Urinary bladder (tissue), 4 donors: ENCODE measurements at places on chromosomes 12 and 14. TPM values are rescaled to one million over a fixed set of nuclear protein-coding genes. Genes with fewer than 3 reads are reported as not detected.

RDH16 gene
- 0.32 TPM for polyA plus RNA-seq

ADAM21 gene
- polyA plus RNA-seq, result 0.08 TPM

DNA sequence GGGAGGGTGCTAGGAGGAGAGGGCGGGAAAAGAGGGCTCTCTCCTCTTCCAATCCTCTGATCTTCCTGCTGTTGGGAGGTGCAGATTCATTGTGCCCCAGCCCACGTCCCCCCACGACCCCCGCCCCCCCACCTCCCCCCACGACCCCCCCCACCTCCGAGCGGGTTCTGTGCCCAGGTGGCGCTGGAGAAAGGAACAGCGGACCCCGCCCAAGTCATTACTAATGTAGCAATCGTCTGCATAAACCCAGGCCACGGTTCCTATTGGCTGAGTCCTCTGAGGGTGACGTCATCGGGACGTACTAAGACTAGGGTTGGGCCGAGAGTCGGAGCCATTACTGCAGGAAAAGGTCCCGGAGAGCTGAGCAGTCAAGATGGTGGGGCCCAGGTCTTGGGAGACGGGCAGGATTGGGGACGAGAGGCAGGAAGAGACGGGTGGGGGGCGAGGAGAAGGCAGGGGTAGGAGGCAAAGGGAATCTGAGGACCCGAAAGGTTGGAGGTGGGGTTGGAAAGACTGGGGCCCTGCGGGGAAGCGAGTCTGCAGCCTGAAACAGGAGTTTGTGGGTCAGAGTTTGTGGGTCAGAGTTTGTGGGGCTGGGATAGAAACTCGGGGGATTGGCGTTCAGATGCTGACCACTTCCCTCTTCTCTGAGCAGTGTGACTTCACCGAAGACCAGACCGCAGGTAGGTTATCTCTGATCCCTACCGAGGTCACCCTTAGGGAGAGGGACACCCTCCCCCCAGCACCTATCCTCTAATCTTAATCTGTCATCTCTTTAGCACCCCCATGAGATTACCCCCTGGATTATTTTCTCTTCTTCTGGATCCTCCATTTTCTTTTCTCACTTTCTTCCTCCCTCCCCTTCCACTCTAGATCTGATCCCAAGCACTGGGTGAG lies at the start of gene MYL6:
TSS of gene MYL6 (plus strand) at position 331 of the 897 bp plus-strand sequence. CDS start at position 374, 43 bp downstream.
- DNase-seq, result peak; percentile 98

GRCh38 chr12:79402606-79403005 lies 288.2 kb downstream of the PAWR start:
- DNase-seq, result no peak

INSM2 gene
- polyA plus RNA-seq, result not detected

DNA sequence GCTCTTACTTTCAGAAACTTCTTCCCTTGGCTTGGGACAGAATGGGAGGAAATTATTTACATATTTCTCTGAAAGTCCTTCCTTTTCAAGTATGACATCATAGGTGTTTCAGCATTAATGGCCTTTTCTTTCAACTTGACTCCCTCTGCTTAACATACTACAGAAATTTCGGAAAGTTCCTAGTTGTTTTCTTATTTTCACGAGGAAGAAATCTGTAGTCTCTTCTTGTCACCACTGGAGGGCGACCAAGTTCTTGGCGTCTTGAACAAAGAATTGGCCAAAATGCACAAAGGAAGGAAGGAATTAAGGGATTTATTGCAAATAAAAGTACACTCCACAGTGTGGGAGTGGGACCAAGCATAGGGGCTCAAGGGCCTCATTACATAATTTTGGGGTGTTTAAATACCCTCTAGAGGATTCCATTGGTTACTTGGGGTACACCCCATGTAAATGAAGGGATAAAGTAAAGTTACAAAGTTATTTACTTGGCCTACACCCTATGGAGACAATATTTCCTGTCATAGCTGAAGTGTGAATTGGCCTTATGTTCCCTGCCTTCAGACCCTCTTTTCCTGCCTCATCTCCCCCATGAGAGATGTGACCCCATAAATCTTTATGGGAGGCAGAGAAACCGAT lies 70.4 kb downstream of the RPL10L start:
- no peak for DNase-seq

DNA sequence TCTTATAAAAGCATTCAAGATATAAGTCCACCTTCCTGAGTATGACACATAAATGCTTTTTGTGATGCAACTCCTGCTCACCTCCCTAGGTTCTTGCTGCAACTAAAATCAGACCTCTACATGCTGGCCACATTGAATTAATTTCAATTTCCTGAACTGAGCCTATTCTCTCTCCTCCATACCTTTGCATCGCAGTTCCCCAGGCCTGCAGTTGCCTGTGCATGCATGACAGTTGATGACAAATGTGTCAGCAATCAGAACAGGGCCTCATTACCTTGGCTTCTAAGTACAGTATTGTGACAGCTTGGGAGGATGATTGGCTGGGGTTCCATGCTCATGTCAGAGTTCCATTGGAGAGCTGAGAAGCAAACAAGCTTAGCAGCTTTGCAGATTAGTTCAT lies 3.9 kb upstream of the TM7SF3 start:
- no peak for DNase-seq

DNA sequence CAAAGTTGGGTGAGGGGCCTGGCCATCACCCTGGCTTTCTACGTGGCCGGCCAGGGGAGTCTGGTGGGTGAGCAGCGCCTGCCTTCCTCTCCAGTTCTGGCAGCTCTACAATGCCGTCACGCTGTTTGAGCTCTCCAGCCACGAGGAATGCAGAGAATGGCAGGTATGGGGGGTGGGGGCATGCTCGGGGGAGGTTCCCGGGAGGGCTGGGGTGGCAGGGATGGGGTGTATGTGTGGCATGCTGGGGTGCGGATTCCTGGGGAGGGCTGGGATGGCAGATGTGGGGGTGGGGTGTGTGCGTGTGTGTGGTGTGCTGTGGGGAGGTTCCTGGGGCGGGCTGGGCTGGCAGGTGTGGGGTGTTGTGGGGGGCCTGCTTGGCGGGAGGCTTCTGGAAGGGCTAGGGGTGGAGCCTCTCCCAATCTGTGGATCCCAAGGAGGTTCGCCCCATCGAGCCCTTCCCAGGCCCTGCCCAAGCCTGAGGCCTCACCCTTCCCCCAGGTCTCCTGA lies 18.5 kb downstream of the RHOF start:
- DNase-seq, result no peak

DNA sequence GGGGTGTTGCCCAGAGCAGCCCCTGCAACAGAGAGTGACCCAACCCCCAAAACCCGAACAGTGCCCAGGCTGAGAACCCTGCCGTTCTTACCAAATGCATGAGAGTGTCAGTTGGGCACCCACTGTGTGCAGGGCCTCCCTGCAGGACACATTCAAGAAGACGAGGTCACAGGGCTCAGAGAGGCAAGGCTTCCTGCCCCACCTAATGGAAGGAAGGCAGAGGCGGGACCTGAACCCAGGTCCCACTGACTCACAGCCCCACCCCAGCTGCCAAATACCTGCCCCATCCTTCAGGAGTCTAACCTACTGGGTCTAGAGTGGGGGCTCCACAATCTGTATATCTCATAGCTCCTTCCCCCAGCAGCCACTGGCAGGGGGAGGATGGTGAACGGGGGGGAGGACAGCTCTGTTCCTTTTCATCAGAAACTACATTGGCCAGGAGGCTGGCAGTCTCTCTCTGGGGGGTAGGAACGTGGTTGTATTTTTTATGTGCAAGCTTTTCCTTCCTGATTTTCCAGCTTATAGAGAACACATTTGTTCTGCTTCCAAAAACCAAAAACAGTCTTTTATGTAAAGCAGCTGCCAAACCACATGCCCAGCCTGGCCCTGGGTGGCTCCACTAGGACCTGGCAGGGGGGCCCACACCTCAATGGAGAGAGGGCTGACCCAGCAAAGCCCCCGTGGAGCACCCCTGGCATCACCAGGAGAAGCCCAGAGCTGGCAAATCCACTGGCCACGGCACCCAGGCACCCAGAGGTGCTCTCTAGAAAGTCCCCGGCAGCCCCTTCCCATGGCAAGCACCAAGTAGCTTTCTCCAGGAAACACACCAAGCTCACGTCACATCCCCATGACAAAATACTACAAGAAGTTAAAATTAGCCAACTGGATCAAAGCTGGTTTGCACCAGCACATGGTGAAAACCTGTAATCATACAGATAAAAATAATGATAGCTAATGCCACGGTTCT lies 17.0 kb downstream of the NCOR2 start:
- no peak for DNase-seq

GRCh38 chr14:74655599-74656395 lies 43.8 kb upstream of the LTBP2 start:
- DNase-seq, result no peak

GRCh38 chr14:63248211-63248610 lies 44.0 kb downstream of the RHOJ start:
- DNase-seq, result no peak

CIROP gene
- not detected for polyA plus RNA-seq

DNA sequence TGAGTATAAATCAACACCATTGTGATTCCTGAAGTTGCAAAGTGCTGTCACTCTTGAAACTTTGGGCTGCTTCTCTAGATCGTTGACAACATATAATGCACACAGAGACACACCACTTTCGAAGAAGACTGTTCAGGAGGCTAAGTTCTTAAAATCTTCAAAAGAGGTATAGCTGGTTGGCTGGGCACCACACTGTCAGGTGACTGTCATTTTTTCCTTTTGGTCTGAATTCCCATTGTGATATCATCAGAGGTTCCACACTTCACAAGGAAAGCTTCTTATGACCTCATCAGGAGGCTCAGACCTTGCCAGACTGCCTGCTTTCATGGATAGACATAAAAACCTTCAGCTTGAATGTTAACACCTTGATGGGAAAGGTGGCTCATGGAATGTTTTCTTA lies at the start of the genes CAPZA3 and PLCZ1:
TSS of gene CAPZA3 (plus strand) at position 301 of the 400 bp plus-strand sequence. CDS start 150 bp downstream, outside the sequence.
TSS of gene PLCZ1 (minus strand) at position 194 of the 400 bp plus-strand sequence. CDS start 641 bp downstream, outside the sequence.
- no peak for DNase-seq

DNA sequence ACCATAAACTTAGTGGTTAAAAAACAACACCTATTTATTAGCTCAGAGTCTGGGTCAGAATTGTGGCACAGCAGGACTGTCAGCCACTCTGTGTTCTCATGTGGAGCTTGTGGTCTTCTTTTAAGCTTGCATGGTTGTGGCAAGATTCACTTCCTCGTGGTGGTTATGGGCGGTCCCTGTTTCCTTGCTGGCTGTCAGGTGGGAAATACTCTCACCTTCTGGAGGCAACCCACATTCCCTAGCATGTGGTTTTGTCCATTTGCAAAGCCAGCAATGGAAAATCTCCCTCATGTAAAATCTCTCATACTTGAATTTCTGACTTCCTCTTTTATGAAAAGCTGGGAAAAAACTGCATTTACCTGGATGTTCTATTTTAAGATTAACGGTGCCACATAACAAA lies 229.8 kb downstream of the ALX1 start:
- DNase-seq, result no peak

RPL10L gene
- not detected for polyA plus RNA-seq

- no peak for DNase-seq
These were observed 183.7 kb upstream of the NTF3 start for GRCh38 chr12:5248230-5248629.

DNA sequence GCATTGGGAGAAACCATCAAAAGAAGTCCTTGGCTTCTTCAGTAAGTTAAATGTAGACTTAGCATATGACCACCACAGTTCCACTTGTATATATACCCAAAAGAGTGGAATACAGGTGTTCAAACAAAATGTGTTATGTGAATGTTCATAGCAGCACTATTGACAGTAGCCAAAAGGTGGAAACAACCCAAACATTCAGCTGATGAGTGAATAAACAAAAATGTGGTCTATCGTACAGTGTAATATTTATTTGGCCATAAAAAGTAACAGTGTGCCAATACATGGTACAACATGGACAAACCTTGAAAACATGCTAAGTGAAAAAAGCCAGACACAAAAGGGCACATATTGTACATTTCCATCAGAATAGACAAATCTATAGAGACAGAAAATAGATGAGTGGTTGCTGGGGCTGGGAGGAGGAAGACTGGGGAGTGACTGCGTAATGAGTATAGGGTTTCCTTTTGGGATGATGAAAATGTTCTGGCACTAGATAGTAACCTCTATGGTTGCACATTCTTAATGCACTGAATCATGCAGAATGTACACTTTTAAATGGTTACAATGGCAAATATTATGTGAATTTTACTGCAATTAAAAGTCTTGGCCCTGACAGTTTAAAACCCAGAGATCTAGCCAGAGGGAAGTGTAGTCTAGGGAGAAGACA lies 5.5 kb downstream of the ERP29 start:
- no peak for DNase-seq

- DNase-seq, result no peak
These were observed 232.8 kb downstream of the SLC2A13 start for GRCh38 chr12:39873065-39873464.

EMP1 gene
- 139 TPM for polyA plus RNA-seq

DNA sequence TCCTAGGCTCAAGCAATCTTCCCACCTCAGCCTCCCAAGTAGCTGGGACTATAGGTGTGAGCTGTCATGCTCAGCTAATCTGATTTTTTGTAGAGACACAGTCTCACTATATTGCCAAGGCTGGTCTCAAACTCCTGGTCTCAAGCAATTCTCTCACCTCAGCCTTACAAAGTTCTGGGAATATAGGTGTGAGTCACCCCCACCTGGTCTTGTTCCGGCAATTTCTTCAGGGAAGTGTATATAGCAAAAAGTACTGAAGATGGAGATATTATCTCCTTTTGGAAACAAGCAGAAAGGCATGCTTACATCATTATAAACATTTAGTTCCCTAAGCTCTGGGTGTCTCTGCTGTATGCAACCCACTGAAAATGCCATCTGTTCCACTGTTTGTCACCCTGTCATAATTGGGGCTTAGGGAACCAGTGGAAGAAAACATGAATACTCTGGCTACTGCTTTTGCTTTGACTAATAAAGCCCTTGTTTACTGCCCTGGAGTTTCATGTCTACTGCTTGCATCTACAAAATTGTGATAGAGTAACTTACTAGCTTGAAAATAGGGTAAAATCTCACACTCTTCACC lies 940.2 kb downstream of the GALC start:
- no peak for DNase-seq

- no peak for DNase-seq
These were observed 187.2 kb downstream of the PRKD1 start for GRCh38 chr14:29740491-29740890.

DNA sequence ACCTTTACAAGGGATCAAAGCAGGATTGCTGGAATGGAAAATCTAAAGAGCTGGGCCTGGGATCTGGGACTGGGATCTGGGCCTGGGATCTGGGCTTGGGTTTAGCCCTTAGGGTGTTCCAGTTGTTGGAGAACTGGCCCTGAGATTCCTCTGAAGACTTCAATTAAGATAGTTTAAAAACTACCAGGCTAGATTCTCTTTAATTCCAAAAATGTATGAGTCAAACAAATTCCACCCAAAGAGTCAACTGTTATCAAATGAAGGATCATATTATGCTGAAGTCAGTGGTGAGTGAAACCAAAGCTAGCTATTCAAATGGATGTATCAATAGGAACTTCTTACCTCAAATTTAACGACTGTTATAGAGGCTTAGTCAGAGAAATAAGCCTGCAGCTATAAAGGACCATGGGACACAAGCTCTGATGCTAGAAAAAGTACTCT lies 40.5 kb downstream of the LIMA1 start:
- DNase-seq, result no peak

NOVA1 gene
- 6.6 TPM for polyA plus RNA-seq

REP15 gene
- 0.84 TPM for polyA plus RNA-seq
